ENCODE measurements at places on chromosomes 7 and 10. TPM values are rescaled to one million over a fixed set of nuclear protein-coding genes. Genes with fewer than 3 reads are reported as not detected.

Gene ORC5
- total RNA-seq = 24.5 TPM

Gene VOPP1
- total RNA-seq = 43.1 TPM

DNA sequence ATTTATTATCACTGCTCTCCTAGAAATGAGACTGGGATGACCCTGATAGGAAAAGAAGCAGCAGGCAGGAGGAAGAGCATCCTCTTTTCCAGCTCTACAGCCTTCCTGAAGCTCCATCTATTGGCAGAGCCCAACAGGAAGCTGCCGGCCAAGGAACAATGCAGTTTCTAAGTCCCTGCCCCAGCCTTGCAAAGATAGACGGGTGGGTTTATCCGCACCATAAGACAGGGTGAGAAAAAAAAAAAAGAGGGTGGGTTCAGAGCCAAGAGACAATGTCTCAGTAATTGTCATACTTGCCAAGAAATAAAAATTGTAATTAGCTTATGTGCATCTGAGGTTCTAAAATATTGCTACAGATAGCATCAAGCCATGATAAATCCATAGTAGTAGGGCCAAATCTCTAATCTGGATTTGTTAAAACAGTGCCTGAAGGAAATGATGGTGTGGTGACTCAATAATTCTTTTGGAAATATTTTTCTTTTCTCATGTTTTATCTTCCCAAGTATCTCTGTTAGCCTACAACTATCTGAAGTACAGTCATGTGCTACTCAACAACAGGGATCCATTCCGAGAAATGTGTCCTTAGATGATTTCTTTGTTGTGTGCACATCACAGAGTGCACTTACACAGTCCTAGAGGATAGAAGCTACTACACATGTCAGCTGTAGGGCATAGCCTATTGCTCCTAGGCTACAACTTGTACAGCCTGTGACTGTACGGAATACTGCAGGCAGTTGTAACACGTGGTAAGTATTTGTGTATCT is 242.9 kb upstream of the CXCL12 start:
- DNase-seq = no peak

GRCh38 chr10:71486484-71487114 is 89.9 kb downstream of the CDH23 start:
- DNase-seq = no peak

DNA sequence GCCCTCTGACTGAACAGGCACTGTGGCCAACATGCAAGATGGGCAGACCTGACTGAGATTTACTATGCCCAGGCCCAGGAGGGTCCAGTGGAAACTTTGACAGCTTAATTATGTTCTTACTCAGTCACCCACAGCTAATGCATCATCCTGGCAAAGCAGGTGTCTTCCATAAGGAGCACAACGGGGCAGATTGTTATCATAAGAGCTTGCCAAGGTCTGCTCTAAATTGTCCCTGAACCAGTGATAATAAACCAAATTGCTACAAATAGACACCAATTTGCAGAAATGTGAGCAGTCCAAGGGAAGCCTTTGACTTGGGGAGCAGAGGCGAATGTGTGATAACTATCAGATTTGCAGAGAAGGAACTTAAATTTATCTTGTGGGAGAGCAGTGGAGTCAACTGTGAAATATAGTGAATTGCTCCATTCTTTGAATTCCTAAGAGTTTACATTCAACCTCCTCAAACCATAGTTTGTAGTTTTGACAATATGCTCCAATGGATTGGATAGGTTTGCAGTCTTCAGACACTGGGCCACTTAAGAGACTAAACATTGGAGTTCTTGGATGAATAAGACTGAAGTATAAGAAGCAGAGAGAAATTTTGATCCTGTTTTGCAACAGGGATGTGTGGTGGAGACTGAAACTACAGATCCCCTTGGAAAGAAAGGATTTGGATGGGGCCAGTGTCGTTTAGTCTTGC is 494.7 kb downstream of the CCSER2 start:
- DNase-seq = no peak

- DNase-seq = no peak
Observed at GRCh38 chr10:46092524-46093081, 46.5 kb upstream of the MSMB start.

DNA sequence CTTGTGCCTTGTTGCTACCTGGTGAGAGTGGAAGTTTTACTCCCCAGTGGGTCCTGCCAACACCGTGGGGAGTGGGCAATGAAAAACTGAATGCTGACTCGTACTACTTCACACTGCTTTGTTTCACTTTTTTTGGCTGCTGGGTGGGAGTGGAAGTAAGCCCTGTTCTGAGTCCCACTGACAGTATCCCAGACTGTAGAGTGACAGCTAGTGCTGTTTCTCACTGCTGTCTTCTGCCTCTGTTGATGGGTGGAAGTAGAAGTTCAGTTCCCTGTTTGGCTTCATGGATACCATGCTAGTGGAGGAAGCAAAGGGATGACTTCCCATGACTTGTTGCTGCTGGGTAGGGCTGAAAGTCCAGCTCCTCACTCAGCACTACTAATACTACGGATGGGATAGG is 98.4 kb downstream of the STK31 start:
- DNase-seq = no peak

- no peak for DNase-seq
Observed at GRCh38 chr10:132804785-132805426, 19.0 kb upstream of the NKX6-2 start.

DNA sequence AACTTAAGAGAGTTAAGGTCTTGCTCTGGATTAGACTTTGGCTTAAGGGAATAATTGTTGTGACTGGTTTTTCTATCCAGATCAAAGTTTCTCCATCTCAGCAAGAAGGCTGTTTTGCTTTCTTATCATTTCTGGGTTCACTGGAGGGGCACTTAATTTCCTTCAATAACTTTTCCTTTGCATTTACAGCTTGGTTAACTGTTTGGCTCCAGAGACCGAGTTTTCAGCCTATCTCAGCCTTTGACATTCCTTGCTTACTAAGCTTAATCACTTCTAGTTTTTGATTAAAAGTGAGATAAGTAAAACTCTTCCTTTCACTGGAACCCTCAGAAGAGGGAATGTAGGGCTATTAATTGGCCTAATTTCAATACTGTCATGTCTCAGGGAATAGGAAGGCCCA is 76.4 kb downstream of the LARP4B start:
- DNase-seq = no peak

All from mesothelial cell of epicardium (in vitro differentiated cells).